ENCODE measurements at places on chromosomes 7 and 10.

GRCh38 chr10:9554321-9554720, 1463.4 kb upstream of the CELF2 start:
- DNase-seq, result no peak

GRCh38 chr7:152000191-152000590, 25.3 kb upstream of the GALNT11 start:
- DNase-seq, result no peak

- DNase-seq, result no peak
Measured at GRCh38 chr10:33015761-33016547, 57.9 kb upstream of the ITGB1 start.

DNA sequence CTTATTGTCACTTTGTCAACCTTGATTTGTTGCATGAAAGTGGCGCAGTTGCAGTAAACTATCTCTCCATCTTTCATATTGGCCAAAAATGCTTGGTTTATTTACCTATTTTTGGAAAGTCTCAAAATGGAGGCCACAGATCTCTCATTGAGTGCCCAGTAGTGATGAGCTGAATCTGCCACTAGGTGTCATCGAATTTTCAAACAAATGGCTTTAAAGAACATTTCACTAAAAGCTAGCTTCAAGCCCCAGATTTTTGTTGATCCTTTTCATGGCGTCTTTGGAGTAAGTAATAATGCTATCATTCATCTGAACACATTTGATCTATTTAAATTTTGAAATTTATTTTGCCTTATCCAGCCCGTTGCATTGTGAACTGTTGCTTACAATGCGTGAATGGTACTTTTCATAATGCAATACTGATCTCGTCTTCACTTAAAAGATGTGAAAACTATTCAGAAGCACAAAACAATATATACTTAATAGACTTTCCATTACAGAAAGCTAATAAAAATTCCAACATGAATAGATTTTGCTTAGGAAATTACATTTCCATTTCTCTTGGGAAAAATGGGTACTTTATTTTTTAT, 236.2 kb downstream of the DNAJB9 start:
- no peak for DNase-seq

DNA sequence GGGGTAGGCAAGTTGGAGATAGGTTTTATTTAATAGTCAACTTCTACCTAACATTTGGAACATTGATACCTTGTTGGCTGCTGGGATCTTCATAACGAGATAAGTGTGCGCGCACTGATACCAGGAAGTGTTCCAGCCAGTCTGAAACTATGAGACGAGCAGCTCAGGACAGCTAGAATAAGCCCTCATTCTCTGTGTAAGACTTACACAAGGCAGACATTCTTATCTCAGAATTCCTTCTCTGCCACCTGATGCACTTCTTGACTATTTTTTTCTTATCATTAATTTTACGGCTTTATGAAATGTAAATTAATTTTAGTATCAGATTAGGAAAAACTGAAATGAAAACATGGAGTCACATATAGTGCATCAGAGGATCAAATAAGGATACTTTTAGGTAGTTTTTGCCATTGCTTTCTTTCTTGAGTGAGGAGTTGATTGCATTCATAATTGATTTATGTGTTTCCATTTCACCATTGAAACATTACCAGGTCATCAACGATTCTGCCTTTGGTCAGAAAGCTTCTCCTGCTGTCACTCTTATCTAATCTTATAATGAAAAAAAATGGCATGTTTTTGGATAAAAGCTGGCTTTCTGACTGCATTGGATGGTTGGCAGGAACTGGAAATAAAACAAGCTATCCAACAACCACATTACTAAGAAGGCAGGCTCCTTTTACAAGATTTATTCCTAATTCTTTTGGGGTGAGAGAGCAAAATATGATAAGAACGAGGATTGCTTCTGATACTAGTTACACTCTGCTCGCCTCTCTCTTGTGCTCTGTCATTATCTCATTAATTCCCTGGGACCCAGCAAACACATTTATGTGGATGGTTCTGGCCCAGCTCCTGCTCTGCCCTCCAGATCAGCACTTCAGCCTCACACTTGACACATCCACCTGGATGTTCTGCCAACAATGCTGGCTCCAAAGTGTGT, 40.4 kb upstream of the ABCB5 start:
- DNase-seq, result no peak

- no peak for DNase-seq
Measured at GRCh38 chr10:15624401-15625196, 95.1 kb downstream of the ITGA8 start.

GRCh38 chr10:22433875-22434274, 88.6 kb downstream of the SPAG6 start:
- no peak for DNase-seq

DNA sequence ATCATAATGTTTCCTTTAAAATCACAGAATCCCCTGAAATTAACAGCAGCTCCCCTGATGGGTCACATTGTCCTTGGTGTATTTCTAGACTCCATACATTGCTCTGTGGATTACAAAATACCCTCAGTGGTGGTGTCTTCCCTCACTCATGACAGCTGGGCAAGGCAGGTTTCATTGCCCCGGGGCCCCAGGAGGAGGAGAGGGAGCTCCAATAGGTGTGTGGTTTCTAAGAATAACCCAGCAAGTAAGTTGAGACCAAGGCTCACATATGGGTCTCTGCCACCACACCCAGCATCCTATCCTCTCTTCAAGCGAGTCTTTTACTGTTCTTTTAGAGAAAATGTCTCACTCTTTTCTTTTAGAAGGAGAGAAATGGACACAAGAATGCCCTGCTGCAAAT, 63.6 kb downstream of the PKD1L1 start:
- no peak for DNase-seq

- no peak for DNase-seq
Measured at GRCh38 chr10:102408131-102408727, 10.4 kb downstream of the PSD start.

DNA sequence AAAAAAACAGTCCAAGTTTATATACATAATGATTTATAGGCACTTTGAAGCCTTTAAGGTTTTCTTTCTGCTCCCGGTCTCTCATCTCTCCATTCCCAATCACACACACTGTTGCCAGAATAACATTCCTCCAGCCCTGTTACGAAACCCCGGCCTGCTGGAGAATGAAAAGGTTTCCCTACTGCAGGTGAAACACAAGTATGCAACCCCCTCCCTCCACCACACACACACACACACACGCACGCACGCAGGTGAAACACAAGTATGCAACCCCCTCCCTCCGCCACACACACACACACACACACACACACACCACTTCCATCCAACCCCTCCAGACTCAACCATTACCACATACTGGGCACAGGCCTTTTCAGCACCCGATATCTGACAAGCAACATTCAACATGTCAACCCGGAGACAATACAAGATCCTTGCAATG, 87.5 kb downstream of the PARD3 start:
- no peak for DNase-seq

DNA sequence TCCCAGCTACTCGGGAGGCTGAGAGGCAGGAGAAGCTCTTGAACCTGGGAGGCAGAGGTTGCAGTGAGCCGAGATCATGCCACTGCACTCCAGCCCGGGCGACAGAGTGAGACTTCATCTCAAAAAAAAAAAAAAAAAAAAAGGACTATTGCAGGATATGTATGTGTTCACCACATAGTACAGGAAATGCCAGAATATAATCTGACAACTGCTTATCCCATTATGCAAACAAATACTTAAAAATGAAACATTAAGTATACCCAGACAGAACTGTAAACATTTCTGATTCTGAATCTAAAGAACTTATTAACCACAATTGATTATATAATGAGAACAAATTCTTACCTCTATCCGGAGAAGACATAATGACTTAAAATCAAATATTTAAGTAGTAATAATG, 18.7 kb downstream of the DKK1 start:
- no peak for DNase-seq

- DNase-seq, result no peak
Measured at GRCh38 chr10:69044546-69044945, 43.4 kb upstream of the SRGN start.

GRCh38 chr7:100793806-100794660, 33.3 kb downstream of the EPHB4 start:
- DNase-seq, result no peak

DNA sequence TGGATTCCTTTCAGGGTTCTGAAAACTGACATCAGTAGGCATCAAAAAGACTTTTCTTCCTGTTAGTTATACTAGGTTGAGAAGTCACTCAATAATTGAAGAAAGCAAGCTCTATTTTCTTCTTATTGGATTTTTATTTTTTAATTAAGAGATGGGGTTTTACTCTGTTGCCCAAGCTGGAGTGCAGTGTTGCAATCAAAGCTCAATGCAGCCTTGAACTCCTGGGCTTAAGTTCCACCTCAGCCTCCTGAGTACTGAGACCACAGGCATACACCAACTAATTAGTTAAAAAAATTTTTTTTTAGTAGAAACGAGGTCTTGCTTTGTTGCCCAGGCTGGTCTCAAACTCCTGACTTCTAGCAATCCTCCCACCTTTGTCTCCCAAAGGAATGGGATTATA, 28.0 kb downstream of the PIP4K2A start:
- DNase-seq, result no peak

- DNase-seq, result no peak
Measured at GRCh38 chr7:79050603-79051002, 402.9 kb downstream of the MAGI2 start.

- no peak for DNase-seq
Measured at GRCh38 chr7:114182837-114183236, 231.8 kb upstream of the FOXP2 start.

DNA sequence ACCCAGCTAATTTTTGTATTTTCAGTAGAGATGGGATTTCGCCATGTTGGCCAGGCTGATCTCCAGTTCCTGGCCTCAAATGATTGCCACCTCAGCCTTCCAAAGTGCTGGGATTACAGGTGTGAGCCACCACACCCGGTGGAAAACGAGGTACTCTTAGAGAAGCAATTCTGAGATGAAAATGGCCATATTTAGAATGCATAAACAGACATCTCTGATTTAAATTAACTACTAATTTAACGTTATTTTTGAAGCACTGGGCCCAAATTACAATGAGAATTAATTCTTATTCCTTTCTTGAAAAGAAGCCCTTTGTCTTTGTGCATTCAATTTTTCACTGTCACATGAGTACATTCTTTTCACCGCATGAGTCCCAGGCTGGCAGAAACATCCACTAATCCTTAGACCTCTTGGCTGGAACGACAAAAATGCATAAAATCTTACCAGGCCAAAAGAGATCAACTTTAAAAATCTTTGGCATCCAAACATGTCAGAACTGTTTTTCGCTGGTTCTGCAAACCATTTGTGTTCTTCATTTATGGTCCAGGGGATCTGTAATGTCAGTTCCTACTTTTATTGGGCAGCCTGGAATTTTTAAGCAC, 60.1 kb upstream of the CAPZA2 start:
- no peak for DNase-seq

DNA sequence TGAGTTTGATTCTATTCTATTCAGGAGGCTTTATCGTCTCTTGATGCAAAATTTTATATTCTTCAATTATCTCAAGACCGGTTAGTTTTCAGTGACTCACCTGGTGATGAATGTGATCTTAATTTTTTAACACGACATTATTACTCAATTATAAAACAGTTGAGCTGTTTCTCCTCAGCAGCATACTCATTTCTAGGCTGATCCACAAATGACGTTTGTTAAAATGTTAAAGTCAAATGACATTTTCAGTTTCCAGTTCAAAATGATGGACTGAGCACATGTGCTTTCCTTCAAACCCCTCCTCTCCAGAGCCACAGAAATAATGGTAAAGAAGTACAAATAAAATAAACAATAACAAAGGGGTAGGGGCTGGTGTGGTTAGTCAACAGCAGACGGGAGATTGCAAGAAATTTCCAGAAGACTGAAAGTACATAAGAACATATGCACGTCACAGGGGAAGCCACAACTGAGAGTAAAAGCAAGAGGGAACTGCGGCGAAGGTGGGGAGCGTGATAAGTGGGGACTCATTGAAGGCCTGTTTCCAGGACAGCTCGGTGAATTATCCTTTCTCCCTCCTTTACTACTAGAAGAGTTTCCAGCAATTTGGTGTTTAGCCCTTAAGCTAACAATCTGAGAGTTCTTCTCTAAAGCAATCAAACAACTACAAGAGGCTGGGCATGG, 10.9 kb downstream of the MACROH2A2 start:
- no peak for DNase-seq

GRCh38 chr10:17026686-17027485, 102.7 kb downstream of the CUBN start:
- DNase-seq, result peak; percentile 60

DNA sequence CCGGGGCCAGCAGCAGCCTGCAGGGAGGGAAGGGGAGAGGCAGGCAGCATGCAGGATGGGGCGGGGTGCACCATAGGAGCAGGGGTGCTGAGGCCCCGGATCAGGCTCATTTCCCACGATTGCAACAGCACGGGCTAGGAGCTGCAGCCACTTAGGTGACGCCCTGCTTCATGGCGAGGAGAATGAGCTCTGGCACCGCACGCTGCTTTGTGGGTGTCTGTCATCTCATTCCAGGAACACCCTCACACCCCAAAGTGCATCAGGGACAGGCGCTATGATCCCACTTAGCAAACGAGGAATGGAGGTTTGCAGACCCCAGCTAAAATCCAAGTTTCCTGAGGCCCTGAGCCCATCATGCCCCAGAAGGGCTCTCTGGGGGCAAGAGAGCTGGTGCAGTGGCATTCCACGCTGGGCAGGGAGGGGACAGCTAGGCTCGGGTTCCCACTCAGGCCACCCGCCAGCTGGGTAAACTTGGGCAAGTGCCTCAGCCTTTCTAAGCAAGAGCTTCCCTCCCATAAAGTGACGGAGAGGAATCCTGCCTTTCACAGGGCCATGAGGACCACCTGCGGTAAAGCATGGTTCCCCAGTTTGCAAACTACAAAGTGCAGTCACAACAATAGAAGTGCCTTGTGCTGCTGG, 9.3 kb downstream of the KCNH2 start:
- DNase-seq, result no peak

DNA sequence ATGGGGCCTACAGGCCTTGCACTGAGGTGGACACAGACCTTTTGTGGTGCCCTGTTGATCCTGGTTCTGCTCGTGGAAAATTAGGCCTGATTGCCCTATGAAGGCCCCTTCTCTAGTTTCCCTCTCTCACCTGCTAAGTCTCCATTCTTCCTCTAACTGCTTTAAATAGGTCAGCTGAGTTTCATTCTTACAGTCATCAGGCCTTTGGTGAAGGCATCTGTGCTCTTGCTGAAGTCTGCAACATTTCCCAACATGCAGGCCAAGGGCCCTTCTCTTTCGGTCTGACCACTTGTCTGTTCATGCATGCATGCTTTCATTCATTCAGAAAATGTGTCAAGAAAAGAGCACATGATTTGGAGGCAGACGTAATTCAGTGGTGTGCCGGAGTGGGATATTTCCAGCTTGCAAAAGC, 244.0 kb downstream of the BUB3 start:
- DNase-seq, result no peak

GRCh38 chr7:112138938-112139337, 67.3 kb downstream of the DOCK4 start:
- no peak for DNase-seq

- DNase-seq, result no peak
Measured at GRCh38 chr7:79781716-79782115, 328.2 kb upstream of the MAGI2 start.

DNA sequence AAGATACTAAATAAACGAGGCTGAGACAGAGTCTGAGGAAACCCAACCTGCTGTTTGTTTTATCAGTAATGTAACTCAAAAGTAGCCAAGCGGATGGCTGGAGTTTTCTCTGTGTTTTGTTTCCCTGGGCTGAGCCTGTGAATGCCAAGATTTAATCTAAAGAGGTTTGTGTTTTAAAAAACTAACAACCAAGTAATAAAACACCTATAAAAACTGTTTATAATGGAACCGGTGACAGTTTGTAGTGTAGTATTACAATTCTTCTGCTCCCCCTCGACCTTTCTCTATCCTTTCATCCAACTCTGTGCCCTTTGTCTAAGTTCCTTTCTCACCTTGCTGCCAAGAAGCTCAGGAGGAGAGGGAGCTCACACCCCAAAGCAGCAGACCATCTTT, 2.6 kb upstream of the KAT6B start:
- no peak for DNase-seq
